Hematopoietic multipotent progenitor cell treated with erythropoietin and hydrocortisone succinate and interleukin-3 and kit ligand, for 6 days (in vitro differentiated cells): ENCODE measurements at places on chromosomes 1 and 21.
A peak's percentile ranks its signal among the peaks of the same experiment; 100 is the strongest.

GRCh38 chr1:172004671-172005070, 163.4 kb downstream of the DNM3 start:
- DNase-seq = no peak

GRCh38 chr1:103461161-103462105, 64.1 kb upstream of the RNPC3 start:
- peak; percentile 55 for DNase-seq

- no peak for DNase-seq
These were observed 173.3 kb downstream of the SEC16B start for GRCh38 chr1:177796561-177796960.

- DNase-seq = peak; percentile 94
These were observed 66.2 kb downstream of the ATP2B4 start for GRCh38 chr1:203692565-203693470.

- DNase-seq = no peak
These were observed 13.9 kb upstream of the ZBTB17 start for GRCh38 chr1:15989776-15990175.

DNA sequence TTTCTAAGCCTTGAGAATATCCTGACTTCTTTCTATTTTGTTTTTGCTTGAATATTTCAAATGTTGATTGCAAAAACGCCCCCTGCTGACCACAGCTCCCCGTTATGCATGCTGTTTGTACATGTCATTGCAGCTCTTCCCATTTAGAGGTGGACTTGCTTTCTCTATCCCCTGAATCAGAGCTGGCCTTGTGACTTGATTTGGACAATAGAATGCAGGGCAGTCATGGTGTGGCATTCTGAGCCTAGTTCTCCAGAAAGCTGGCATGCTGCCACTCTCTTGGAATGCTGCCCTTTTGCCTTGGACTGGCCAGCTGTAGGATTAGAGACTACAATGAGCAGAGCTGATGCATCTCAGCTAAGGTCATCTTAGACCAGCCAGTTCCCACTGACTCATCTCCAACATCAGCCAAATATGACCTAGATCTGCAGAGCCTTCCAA, 1561.5 kb downstream of the MRPL39 start:
- peak; percentile 48 for DNase-seq
